Stimulated activated CD4-positive, alpha-beta T cell treated with anti-CD3 and anti-CD28 coated beads, Interleukin-15, amount 100 ng/mL, for 24 hours (primary cell): ENCODE measurements at places on chromosomes 1 and 21.

DNA sequence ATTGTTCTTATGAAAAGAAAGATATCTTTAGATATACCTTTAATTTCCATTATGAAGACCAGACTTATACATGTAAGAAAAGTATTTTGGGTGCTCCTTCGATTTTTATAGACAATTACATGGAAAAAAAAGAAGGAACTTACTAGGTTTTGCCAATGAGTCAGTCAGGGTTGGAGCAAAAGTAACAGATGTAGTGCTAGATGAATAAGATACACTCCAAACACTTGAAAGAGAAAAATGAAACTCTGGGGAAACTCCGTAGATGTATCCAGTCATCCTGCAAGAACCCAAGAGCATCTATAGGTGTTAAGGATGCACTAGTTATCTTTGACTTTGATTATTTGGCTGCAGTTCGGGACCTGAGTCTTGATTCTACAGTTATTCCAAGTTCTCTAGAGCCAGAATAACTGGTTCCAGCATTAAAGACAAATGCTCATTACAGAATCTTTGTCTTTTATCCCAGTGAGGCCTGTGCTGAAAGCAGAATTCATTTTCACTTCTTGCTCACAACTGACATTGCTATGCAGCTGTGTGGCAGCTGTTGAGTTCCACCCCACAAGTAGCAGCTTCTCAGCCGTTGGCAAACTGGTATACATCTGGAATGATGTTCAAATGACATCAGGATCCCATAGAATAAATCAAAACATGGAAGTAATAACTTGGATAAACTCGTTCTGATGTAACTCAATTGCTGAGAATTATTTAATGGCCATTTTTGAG lies 326.1 kb downstream of the ASTN1 start:
- DNase-seq: no peak

GRCh38 chr1:241229216-241229615 lies 127.8 kb downstream of the RGS7 start:
- no peak for DNase-seq

- no peak for DNase-seq
Measured at GRCh38 chr1:66346057-66346795, 187.7 kb upstream of the SGIP1 start.

DNA sequence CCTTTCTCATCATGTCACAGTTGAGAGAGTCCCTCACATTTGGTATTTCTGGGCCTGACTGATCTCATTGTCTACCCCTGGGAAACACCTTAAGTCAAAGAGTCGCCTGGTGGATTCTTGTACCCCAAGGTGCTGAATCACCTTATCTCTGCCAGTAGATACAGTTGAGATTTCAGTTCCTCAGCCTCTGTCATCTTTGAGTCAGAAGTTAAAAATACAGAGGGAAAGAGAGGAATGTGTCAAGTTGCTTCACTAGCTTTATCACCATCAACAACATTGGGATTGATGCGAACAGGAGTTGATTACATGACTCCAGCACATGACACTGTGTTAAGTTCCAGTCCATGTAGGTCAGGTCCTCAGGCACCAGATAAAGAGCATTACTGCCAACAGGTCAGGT lies 513.0 kb downstream of the NUF2 start:
- no peak for DNase-seq

- DNase-seq: peak; percentile 65
Measured at GRCh38 chr1:206658264-206658980, 23.1 kb downstream of the DYRK3 start.

DNA sequence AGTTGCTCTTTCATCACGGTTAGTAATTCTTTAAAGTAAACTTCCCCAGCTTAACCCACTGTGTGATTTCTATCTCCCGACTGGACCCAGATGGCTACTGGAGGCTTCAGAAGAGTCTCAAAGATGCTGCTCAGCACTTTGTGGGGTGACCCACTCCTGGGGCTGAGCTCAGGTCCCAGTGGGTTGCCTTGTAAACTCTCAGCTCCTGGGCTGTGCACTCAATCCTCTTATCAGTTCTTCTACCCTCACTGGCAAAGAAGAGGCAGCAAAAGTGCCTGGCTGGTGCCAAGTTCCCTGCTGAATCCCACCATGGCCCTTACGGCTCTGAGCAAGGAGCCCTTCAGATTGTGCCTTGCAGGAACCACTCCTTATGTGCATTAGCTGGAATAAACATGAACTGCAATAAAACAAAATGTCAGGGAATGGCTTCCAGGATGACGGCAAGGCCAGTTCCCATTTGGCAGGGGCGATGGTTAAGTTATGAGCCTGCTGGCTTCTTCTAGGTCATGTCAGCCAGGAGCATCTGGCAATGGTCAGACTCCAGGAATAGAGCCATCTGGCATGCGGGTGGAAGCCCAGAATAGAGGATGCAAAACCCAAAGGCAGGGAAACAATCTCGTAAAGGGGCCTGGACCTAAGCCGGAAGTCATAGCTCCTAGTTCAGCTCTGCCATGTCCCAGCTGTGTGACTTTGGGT lies 6.8 kb downstream of the MYOC start:
- no peak for DNase-seq

DNA sequence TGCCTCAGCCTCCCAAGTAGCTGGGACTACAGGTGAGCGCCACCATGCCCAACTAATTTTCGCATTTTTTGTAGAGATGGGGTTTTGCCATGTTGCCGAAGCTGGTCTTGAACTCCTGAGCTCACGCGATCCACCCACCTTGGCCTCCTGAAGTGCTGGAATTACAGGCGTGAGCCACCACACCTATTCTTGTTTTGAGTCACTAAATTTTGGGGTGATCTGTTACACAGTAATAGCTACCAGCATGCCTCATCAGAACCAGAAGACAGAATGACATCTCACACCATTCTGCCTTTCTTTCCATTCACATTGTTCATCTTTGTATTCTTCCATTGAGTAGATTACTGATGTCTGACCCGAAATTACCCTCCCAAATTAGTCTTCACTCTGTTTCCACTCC lies 9.1 kb downstream of the RHBDL2 start:
- peak; percentile 20 for DNase-seq

DNA sequence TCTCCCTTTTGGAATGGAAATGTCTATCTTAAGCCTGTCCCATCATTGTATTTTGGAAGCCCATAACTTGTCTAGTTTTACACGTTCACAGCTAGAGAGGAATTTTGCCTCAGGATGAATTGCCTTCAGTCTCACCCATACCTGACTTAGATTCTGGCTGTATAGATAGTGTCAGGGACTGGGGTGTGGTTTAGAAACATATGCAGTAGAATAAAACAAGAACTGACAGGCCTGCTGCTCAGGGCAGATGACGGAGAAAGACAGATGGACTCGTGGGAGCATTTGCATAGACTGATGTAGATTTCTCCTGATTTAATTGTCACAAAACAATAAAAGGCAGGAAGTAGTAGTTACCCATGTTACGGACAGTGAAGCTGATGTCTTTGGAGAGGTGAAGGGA lies 166.7 kb downstream of the UCK2 start:
- DNase-seq: no peak

DNA sequence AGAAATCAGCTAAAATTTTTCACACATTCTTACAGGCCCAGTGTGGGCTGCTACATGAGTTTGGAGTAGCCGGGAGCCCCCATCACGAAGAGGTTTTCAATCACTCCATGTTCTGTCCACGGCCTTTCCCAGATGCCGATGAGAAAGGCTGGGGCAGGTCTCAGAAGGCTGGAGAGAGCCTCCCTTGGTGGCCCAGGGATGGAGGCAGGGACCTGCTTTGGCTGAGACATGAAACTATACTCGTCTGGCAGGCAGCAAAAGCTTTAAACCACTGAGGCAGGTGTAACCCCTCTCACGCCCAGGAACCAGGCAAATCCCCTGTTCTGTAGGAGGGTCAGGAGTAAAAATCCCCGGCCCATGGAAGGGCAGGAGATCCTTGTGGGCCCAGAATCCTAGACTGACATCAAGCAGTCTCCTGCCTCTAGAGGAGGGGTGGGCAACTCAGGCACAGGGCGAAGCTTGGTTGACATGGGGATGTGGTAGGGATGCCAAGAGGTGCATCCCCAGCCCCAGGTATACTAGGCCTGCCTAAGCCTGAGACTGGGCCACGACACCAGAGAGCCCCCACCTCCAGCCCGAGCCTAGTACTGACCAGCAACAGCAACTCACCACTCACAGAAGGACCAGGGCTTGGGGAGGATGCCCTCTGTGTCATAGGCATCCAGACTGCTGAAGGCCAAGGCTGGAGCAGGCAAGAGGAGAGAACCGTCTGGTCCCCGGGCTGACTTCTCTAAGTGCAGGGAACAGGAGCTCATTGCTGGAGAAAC lies 9.1 kb downstream of the MMEL1 start:
- no peak for DNase-seq

- DNase-seq: no peak
Measured at GRCh38 chr1:196209983-196210382, 398.3 kb downstream of the KCNT2 start.

- DNase-seq: peak; percentile 45
Measured at GRCh38 chr21:14482165-14482564, 64.0 kb downstream of the SAMSN1 start.

DNA sequence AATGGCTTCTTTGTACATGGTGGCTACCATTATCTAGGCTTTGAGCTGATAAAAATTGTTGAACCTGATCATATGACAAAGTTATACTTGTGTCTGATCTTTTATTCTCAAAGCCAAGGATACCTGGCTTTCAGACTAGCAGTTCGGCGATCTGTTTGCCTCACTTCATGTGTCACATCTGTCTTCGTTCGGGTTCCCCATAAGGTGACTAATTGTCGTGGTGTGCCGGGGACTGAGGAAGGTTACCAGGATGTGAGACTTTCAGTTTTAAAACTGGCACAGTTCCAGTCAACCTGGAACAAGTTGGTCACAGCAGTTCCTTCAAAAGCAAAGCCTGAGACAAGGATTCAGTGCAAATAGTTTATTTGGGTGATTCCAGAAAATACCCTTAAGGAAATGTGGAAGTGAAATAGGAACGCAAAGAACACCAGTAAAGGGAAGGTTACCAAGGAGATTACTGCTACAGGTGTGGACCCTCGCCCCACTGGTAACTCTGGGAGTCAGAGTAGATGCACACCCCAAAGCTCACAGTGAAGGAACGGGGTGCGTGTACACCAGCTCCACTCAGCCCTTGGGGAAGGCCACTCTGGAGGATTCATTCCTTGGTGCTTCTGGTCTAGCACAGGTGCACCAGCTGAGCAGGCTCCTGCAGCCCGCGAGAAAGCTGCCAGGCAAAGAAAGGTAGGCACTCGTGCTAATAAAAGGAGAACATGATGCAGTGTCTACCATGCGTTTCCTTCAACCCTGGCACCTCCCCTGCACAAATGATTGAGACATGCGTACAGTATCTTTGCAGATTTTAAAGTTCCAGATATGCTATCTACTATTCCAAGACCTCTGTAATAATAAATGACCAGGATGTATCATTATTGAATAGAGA lies 69.0 kb downstream of the VWA5B1 start:
- DNase-seq: peak; percentile 81

DNA sequence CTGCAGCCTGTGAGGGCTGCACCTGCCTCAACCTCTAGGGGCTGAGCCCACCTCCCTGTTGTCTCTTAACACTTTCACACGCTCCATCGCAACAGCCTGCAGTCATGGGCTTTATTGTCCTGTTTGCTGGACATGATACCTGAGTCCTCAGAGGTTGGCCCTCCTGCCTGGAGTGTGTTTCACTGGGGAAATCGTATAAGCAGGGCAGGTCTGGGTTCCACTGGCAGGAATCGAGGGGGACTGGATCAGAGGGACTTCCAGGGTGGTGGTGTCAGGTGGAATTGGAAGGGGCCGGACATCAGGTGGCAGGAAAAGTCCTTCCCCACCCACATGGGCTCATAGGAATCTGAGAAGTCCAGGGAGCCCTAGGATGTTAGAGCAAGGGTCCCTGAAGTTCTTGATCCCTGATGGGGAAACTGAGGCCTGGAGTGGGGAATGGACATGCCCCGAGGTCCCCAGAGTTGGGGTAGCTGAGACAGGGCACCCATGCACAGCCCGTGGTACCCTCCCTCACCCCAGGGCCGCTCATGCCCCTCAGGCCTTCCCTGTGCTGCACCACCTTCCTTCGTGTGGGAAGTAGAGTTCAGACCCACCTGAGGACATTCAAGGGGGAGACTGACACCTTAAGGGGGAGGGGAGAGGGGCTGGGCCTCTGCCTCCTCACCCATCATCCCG lies 66.6 kb downstream of the PIK3CD start:
- no peak for DNase-seq

- peak; percentile 74 for DNase-seq
Measured at GRCh38 chr1:13960375-13960987, 260.5 kb downstream of the PRDM2 start.

DNA sequence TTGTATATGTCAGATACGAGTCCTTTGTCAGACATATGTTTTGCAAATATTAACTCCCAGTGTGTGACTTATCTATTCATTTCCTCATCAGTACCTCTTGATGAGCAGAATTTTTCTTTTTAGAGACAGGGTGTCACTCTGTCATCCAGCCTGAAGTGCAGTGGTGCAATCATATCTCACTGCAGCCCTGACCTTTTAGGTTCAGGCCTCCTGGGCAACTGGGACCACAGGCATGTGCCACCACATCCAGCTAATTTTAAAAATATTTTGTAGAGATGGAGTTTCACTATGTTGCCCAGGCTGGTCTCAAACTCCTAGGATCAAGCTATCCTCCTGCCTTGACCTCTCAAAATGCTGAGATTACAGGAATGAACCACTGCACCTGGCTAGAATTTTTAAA lies 93.0 kb downstream of the HLCS start:
- DNase-seq: no peak

- no peak for DNase-seq
Measured at GRCh38 chr21:46196733-46197132, 12.5 kb upstream of the SPATC1L start.

- no peak for DNase-seq
Measured at GRCh38 chr1:58927041-58927721, 143.3 kb upstream of the JUN start.

DNA sequence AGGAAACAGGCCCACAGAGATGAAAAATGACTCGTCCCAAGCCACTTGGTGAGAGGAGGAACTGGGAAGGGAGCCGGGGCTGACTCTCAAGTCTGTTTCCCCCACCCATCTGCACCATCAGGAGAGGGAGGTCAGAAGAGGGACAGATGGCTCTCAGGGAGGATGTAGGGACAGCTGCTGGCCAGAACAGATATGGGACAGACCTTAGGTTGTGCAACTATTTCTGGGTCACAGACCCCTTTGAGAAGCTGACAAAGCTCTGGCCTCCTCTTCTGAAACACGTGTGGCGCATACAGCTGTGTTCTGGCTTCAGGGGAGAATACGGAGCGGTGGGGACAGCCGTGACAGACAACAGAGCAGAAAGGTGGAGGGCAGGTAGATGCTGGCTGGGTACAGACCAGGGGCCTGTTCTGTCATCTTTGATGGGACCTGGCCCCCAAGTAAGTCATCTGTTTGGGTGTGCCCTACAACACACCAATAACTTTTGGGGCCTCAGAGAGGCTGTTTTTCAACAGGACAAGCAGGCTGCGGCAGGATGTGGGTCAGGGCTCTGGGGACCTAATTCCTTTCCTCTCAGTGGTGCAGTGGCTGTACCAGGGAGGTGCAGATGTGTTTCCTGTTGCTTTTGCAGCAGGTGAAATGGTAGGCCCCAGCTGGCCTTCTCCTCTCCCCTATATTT lies 7.3 kb downstream of the SH3BGRL3 start:
- DNase-seq: peak; percentile 77

DNA sequence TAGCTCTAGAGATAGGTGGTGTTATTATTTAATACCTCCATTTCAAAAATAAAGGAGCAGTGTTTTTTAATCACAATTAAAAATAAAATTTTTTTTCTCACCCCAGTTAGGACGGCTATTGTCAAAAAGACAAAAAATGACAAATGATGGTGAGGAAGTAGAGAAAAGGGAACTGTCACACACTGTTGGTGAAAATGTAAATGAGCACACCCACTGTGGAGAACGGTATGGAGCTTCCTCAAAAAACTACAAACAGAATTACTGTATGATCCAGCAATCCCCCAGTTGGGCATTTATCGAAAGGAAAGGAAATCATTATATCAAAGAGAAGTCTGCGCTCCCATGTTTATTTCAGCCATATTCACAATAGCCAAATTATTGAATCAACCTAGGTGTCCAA lies 148.7 kb upstream of the NR5A2 start:
- no peak for DNase-seq
